ENCODE measurements at places on chromosomes 6 and 20.
A peak's percentile ranks its signal among the peaks of the same experiment; 100 is the strongest.

DNA sequence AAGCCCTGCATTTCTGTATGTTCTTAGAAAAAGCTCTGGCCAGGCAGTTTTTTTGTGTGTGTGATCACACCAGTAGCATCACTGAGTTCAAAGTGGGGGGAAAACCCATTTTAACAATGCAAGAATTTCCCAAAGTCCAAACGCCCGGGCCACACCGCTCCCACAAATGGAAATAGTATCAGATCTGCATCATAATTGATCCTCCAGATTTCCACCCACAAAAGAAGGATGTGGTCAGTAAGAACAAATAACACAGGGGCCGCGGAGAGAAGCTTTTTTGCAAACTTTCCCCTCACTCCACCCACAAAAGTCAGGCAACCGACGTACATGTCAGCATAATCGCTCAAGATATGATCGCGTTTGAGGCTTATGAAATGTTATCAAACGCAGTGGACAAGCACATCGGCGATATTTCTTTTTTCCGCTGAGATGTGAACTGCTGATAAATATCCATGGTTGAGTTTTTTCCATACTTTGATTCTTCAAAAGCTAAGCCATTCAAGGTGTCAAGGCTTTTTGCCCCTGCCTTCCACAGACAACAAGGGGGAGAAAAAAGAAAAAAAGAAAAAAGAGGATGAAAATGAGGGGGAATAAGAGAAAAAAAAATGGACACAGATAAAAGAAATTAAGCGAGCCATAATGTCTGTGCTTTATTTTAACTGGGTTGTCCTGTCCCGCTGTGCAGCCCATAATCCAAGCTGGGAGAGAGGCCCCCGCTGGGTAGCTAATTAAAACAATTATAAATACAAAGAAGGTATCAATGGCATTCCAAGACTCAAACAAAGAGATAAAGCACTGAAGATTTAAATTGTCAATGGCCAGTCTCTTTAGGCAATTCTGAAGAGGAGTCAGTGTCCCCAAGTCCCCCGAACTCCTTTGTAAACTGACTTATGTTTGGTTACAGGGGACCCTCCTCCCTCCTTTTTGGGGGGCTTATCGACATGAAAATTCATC, 143.5 kb downstream of the ZFP64 start:
- no peak for DNase-seq

- no peak for DNase-seq
These were observed 82.3 kb downstream of the CD164 start for GRCh38 chr6:109299776-109300564.

- no peak for DNase-seq
These were observed 3.6 kb upstream of the MTCL3 start for GRCh38 chr6:127522714-127523113.

- DNase-seq, result no peak
These were observed 15.7 kb upstream of the CST3 start for GRCh38 chr20:23653400-23653938.

- peak; percentile 80 for DNase-seq
These were observed 874.2 kb downstream of the TFAP2A start for GRCh38 chr6:9540534-9541126.

GRCh38 chr20:59743767-59744485, 139.6 kb downstream of the PHACTR3 start:
- DNase-seq, result no peak

DNA sequence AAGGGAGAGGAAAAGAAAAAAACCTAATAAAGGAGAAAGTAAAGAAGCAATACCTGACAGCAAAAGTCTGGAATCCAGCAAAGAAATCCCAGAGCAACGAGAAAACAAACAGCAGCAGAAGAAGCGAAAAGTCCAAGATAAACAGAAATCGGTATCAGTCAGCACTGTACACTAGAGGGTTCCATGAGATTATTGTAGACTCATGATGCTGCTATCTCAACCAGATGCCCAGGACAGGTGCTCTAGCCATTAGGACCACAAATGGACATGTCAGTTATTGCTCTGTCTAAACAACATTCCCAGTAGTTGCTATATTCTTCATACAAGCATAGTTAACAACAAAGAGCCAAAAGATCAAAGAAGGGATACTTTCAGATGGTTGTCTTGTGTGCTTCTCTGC, 70.8 kb upstream of the RNF146 start:
- no peak for DNase-seq

- DNase-seq, result no peak
These were observed 17.4 kb upstream of the RNF39 start for GRCh38 chr6:30092852-30093543.

GRCh38 chr6:45816674-45817297, 198.9 kb downstream of the CLIC5 start:
- DNase-seq, result no peak

DNA sequence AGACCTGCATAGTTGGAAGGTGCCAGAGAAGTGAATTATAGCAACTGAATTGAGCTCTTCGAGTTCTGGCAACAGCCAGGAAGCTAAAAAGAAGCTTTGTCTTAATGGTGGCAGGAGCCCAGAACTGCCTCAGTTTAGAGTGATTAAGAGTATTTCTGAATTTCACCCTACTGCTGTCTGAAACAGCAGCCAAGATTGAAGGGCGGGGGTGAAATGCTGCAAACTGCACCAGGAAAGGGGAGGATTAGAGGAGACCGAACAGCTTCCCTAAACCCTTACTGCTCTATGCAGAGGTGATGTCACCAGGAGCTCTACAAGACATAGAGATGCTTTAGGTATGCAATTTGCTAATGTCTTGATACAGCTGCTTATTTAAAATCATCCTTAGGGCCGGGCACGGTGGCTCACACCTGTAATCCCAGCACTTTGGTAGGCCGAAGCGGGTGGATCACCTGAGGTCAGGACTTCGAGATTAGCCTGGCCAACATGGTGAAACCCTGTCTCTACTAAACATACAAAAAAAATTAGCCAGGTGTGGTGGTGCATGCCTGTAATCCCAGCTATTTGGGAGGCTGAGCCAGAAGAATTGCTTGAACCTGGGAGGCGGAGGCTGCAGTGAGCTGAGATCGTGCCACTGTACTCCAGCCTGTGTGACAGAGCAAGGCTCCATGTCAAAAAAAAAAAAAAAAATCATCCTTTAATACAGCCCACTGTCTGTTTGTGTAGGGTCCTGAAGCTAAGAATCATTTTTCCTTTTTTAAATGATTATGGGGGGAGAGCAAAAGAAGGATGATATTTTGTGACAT, 91.7 kb upstream of the IYD start:
- DNase-seq, result no peak

- no peak for DNase-seq
These were observed 81.9 kb downstream of the FIG4 start for GRCh38 chr6:109772883-109773431.

- DNase-seq, result no peak
These were observed 957.1 kb upstream of the EYS start for GRCh38 chr6:66664112-66664511.

DNA sequence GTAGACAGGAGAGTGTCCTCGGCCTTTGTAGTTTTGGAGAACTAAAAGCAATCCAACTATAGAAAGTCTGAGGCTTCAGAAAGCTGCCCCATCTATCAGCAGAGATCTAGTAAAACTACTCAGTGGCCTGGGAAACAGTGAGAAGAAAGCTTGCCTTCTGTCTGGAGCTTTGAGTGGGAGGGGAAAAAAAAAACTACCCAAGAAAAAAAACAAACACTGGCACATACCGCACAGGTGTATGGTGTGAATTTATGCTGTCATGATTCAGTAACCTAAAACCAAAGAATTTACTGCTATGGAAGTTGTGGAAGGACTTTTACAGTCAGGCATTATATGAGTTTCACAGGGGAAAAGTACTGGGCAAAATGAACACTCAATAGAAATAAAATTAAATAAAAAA, 280.5 kb downstream of the ADGRB3 start:
- DNase-seq, result no peak

DNA sequence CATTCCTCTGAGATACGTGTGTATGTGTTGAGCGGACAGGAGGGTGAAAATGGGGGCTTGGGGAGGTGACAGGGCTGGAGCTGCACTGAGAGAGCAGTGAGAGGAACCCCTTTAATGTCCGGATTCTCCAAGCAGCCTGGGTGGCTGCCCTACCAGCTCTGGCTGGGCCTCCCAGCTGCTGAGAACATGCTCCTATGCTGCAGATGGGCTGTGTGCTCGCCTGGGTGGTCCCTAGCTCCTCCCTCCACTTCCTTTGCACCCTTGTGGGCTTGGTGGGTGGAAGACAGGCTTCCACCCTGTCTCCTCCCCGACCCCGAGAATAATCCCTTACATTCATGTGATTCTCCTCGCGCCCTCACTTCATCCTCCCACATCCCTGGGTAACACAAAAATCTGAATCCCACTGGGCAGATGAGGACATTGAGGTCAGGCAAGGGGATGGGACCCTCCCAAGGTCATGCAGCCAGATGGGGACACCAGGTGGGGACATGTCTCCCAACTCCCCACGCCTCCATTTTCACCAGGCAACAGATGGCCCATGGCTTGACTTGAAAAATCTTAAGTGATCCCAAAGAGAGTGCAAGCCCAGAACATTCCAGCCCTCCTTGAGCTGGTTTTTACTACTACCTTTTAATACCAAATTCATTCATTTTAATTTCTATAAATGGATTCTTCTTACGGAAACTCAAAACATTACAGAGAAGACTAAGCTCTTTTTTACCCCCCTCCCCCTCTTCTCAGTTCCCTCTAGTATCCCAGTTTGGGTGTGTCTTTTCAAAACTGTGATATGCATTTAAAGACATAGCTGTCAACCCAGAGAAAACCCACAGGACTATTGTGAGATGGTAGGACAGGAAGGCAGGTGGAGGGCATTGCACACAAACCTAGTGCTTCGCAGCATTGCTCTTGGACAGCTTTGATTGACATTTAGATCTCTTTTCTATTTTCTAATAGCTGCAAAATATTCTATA, 5.0 kb upstream of the PDRG1 start:
- DNase-seq, result no peak

DNA sequence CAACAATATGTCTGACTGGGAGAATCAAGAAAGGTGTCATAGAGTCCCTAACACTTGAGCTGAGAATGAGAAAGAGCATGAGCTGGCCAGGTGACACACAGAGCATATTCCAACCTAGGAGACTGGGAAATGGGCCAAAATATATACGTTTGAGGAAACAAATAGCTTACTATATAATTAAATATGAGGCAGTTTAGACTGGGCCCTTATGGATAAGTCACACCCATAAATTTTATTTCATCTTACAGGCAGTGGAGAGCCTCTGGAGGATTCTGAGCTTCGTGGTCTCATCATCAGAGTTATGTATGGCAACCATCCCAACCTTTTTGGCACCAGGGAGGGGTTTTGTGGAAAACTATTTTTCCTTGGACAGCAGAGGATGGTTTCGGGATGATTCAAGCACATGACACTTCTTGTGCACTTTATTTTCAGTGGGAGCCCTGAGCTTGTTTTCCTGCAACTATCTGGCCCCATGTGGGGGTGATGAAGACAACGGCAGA, 12.9 kb upstream of the NQO2 start:
- DNase-seq, result peak; percentile 91

DNA sequence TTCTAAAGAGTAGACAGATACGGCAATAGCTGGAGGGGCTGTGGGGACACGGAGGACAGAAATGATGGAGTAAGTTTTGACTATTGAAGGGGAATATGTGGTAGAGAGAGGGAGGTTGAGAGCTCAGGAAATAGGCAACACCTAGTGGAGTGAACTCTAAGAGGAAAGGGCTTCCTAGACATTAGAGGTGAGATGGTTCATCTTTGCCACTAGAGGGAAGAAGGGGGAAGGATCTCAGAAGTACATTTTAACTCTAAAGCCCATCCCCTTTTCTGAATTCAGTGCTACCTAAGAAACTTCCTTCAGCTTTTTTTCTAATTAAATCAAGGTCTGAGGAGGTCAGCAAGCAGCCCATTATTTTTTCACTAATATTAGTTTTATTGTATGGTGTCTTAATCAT, 689.4 kb upstream of the MAP3K7 start:
- DNase-seq, result peak; percentile 3

GRCh38 chr6:106939848-106940247, 34.7 kb downstream of the CD24 start:
- no peak for DNase-seq

- DNase-seq, result no peak
These were observed 53.7 kb downstream of the GFOD1 start for GRCh38 chr6:13433709-13434121.

- no peak for DNase-seq
These were observed 2695.0 kb upstream of the DEFB115 start for GRCh38 chr20:28562510-28562898.

DNA sequence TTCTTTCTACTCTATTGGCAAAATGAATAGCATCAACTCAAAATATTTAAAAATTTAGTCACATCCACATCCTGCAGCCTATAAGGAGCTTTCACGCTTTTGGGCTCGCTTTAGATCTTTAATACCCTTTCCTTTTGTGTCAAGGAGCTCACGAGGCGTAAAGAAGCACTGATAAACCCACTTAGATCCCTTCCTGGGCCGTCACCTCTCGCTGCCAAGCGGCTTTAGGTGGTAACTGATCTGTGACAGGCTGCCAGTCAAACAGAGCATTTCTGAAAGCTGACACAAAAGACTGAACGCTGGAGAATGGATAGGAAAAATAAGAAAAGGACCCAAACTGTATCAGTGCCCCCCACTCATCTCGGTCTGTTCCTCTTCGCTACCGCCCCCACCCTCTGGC, 385.7 kb upstream of the MMS22L start:
- no peak for DNase-seq

DNA sequence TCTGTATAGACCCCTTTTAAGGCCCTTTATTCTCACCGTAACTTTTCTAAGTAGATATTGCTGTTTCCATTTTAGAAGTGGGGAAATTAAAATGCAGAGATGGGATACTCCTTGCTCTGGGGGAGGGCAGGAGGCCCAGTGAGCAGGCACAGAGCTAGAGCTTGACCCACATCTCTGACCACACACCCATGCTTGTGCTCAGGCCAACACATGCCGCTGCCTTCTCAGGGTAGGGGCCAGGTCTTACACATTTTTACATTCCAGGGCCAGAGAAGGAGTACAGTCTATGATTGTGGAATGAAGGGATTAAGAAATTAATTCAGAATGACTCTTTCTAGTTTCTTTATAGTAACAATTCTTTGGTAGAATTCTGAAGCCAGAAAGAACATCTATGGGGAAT, 104.8 kb downstream of the SOBP start:
- no peak for DNase-seq

Measured in epithelial cell of esophagus (primary cell).